ENCODE measurements at places on chromosomes 6 and 20.
A peak's percentile ranks its signal among the peaks of the same experiment; 100 is the strongest.

- no peak for DNase-seq
These were observed 302.3 kb downstream of the KIF16B start for GRCh38 chr20:16270989-16271388.

GRCh38 chr20:19750101-19750606 is 7.9 kb upstream of the RIN2 start:
- DNase-seq: no peak

GRCh38 chr6:123616016-123616415 is 20.7 kb downstream of the TRDN start:
- no peak for DNase-seq

- DNase-seq: no peak
These were observed 35.3 kb downstream of the SPDEF start for GRCh38 chr6:34520645-34521462.

DNA sequence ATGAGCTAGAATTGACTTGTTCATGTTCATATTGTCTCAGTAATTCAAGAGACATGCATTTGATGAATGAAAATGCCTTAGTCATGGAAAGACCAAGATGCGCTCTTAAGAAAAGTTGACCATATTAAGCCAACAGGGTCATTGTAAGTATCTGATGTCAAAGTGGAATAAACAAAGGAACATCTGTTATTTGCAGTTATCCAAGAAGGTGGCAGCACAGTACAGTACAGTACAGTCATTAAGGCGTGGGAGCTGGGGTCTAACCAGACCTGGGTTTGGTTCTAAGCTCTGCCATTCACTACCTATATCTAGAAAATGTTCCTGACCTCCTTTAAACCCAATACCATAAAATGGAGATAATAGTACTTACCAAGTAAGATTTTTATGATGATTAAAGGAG is 178.1 kb downstream of the BACH2 start:
- no peak for DNase-seq

GRCh38 chr20:58303547-58303946 is 6.0 kb upstream of the RAB22A start:
- no peak for DNase-seq

DNA sequence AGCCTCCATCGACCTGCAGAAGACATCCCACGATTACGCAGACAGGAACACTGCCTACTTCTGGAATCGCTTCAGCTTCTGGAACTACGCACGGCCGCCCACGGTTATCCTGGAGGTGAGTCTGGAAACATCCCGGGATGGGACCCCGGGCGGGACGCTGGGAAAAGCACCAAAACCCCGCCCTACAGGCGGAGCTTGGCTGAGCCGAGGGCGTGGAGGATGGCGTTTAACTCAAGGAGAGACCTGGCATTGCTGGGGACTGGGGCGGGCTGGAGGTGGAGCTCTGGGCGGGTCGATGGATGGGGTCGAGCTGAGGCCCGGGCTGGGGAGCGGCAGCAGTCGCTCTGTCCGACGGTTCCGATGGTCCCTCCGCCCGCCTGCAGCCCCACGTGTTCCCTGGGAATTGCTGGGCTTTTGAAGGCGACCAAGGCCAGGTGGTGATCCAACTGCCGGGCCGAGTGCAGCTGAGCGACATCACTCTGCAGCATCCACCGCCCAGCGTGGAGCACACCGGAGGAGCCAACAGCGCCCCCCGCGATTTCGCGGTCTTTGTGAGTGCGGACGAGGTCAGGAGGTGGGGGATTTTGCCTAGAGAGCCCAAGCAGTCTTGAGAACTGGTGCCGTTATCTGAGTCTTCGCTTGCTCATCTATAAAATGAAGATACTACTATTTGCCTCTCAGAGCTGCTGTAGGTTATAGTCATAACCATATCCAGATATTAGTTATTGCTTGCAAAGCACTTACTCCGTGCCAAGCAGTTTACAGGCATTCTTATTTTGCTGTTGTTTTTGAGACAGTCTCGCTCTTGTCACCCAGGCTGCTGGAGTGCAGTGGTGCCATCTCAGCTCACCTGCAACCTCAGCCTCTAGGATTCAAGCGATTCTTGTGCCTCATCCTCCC is 3.8 kb downstream of the SPAG4 start:
- peak; percentile 47 for DNase-seq

DNA sequence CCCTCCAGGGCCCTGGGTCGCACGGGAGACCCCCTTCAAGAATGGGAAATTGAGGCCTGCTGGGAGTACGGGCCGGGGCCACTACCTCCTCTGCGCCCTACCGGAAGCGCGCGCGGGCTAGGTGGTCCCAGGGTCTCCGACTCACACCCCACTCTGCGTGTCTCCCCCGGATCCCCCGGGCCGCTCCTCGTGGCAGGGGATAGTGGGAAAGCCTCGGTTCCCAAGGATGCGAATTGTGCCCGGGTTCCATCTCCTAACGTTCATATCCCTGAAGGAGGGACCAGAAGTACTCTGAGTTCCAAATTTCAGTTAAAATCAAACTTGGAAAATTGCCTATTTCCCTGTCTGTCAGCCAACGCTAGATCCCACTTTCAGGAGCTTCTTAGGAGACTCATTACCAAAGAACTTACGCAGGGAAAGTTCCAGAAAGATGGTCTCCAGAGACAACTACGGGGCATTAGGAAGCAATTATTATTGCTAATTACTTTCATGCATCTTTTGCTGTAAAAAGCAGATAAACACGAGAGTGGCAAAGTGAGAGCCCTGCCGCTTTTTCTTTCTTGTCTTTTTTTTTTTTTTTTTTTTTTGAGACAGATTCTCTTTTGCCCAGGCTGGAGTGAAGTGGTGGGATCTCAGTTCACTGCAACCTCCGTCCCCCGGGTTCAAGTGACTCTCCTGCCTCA is 858 bp downstream of the FAM83D start:
- no peak for DNase-seq

DNA sequence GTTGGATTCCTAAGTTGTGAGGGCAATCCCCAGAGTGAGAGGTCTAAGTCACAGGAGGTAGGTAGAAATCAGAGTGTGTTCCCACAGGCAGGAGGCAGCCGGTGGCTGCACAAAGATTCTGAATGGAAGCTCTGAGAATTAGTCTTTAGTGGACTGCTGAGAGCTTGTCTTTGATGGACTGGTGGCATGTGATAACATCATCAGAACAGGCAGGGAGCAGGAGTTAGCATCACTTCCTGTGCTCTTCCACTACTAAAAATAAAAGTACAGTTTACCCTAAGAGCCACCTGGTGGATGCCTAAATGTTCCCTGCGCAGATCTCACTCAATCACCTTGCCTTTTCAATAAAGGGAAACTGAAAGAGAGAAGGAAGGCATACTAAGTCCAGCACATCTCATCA is 294.6 kb upstream of the POU3F2 start:
- peak; percentile 24 for DNase-seq

- DNase-seq: no peak
These were observed 7.2 kb upstream of the LCA5 start for GRCh38 chr6:79544299-79544927.

DNA sequence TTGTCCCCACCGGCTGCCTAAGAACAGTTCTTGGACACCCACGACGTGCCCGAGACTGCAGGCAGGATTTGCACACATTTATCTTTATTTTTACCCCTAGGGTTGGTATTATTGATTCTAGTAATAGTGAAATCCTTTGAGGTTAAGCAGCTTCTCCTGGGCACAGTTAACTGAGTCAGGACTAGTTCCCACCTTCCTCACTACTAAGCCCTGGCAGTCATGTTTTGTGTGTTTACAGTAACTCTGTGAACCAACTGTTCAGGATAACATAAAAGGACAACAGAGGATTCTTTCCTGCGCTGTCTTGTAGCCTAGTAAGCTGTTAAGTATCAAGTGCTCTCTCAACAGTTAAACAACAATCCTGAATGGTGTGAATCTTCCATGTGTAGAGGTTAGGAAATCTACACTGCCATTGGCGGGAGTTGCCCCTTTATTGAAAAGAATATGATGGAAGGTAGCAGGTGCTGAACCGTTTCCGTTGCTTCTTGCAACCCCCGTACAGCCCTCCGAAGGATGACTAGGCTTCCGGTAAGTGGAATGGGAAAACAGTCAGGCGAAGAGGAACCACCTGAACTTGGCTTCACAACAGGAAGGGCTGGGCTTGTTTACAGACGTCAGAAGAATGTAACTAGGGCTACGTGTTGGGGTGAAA is 979 bp upstream of the SOD2 start:
- peak; percentile 38 for DNase-seq

DNA sequence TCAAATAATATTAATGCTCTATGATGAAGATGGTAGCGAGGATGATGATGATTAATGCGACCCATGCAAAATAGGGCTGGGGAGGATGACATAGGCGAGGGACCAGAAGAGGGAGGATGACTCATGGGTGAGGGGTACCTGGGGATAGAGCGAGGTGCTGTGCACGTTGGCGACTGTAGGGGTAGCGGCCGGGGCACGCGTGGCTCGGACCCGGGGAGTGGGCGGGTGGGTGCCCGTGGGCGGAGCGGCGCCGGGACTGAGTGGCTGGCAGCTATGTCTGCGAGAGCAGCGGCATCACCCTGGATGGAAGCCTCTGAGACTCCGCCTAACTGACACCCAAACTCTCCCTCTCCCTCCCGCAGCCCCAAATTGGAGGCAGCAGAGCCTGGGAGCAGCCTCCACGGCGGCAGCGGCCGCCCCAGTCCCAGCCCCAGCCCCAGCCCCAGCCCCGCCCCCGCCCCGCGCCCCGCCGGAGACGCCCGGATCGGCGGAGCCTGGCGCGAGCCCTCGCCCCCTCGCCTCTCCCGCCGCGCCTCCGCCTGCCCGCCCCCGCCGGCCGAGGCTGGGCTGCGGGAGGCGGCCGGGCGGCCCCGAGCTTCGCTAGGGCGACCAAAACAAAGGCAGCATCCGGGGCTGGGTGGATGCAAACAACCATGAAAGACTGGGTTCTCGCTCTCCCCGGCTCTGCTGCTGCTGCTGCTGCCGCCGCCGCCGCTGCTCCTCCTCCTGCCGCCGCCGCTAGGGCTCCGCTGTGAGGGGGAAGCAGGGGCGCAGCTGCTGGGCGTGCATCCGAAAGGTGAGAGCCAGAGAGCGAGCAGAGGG is at the start of gene RIMS1:
RIMS1 (plus strand) TSS at position 367 of the 822 bp plus-strand sequence. CDS start 474 bp downstream, outside the sequence.
- DNase-seq: peak; percentile 61

DNA sequence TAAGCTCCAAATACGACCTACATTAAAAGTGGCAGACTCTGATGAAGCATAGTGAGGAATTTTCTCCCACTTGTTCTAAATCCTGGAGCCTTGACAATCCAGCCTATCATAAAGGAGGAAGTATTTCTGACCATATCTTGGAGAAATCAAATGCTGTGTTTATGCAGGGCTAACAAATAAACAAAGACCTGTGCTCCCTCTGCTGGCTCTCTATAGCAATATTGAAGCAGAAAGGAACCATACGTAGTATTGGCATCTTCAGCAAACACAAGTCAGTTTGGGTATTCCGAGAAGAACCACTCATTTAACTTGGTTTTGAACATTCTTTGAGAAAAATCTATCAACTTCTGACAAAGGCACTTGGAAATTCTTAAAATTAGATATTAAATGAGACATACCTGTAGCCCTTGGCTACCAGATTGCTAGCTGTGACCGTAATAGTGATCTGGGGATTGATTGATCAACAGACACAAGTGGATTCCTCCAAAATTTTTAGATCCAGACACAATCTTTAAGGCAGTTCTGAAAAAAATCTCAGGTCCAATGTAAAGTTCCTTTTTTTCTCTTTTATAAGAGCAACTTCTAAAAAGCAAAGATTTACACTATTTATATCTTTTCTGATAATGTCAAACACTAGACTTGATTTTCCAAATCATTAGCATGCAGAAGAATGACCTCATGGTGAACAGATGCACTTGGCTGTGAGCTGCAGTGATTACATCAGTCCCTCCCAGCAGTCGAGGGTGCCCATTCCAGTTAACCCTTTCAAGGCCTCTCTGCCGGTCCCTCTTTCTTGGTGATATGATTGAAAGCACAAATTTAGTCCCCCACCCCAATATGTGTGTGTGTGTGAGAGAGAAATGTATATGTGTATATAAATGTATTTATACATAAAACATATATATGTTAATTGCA is 40.2 kb downstream of the INSM1 start:
- DNase-seq: no peak

DNA sequence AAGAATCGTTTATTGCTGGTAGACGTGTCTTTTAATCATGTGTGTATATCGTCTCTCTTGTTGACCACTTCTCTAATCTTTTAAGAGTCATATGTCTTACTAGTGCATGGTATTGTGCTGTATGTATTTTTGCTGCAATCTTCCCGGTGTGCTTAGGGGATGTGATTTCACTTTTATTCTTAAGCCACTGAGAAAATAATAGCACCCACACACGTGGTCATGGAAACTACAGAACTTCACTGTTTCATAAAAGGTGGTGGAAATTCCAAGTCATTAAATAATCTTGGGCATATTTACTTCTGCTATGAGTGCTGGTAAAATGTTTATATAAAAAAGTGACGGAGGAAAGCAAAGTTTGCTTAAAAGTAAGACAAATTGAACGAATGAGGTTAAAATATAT is 3.0 kb upstream of the CDYL start:
- DNase-seq: no peak

- DNase-seq: no peak
These were observed 23.8 kb upstream of the TNFAIP3 start for GRCh38 chr6:137843211-137843610.

DNA sequence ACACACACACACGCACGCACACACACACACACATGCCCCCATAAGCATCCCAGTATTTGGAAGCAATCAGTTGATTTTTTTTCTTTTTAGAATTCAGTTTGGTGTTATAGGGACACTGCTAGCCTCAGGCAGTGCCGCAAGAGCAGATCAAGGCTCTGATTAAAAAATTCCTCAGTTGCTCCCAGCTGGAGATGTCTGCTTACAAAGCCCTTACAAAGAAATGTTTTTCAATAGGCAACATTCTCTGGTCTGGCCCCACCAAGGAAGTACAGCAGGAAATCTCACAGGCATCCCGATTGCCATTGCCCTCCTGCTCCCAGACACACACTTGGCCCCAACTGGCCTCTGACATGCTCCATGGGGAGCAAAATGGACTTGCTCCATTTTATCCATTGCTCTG is 22.9 kb upstream of the CD83 start:
- no peak for DNase-seq

DNA sequence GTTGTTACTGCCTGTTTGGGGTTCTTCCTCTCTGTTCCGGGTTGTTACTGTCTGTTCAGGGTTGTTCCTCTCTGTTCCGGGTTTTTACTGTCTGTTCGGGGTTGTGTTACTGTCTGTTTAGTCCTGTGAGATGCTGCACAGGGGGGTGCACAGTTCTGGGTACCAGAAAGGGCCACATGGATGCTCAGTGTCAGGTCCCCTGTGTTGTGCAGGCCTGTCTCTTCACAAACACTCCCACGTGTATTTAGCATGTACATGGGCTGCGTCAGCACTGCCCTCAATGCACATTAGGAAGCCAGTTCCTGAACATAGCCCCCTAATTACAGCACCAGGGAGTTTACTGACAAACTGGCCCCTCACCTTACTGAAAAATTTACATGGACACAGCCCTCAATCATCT is 118.5 kb downstream of the DLL1 start:
- DNase-seq: no peak

DNA sequence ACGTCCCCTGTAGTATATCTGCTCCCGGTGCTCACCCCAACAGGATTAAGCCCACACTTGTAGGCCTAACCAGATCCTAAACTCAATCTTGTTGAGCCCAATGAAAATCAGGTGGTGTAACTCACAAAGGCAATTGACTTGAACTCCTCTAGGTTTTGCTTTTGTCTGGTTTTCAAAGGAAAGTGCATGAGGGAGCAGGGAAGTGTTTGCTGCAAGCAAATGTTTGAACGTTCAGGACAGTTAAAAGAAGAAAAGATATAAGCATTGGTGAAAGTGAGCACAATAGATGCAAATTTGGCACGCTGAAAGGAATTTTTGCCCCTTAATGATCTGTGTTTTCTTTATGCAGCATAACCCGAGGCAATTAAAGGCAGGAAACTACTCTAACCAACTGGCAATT is 212.6 kb downstream of the PLCB1 start:
- DNase-seq: no peak

- DNase-seq: no peak
These were observed 50.9 kb upstream of the CCDC28A start for GRCh38 chr6:138722425-138723371.

GRCh38 chr20:33830371-33830770 is 19.2 kb downstream of the CHMP4B start:
- no peak for DNase-seq

Measured in DMS153 (cell line).